Spinal cord (tissue), 10 donors: ENCODE measurements at places on chromosomes 3 and 15.

GRCh38 chr3:82261013-82261412 lies 499.6 kb upstream of the GBE1 start:
- DNase-seq, result no peak

DNA sequence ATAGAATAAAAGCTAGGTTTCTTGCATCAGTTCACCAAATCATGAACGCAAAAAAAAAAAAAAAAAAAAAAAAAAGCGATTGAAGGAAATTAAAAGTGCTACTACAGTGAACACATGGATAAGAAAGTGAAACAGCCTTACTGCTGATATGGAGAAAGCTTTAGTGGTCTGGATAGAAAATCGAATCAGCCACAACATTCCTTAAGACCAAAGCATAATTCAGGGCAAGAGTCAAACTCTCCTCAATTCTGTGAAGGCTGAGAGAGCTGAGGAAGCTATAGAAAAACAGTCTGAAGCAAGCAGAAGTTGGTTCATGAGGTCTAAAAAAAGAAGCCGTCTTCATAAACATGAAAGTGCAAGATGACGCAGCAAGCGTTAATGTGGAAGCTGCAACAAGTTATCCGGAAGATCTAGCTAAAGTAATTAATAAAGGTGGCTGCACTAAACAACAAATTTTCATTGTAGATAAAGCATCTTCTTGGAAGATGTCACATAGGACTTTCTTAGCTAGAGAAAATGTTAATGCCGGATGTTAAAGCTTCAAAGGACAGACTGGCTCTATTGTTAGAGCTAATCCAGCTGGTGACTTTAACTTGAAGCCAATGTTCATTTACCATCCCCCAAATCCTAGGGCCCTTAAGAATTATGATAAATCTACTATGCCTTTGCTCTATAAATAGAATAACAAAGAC lies 19.2 kb downstream of the P3H2 start:
- DNase-seq, result no peak

DNA sequence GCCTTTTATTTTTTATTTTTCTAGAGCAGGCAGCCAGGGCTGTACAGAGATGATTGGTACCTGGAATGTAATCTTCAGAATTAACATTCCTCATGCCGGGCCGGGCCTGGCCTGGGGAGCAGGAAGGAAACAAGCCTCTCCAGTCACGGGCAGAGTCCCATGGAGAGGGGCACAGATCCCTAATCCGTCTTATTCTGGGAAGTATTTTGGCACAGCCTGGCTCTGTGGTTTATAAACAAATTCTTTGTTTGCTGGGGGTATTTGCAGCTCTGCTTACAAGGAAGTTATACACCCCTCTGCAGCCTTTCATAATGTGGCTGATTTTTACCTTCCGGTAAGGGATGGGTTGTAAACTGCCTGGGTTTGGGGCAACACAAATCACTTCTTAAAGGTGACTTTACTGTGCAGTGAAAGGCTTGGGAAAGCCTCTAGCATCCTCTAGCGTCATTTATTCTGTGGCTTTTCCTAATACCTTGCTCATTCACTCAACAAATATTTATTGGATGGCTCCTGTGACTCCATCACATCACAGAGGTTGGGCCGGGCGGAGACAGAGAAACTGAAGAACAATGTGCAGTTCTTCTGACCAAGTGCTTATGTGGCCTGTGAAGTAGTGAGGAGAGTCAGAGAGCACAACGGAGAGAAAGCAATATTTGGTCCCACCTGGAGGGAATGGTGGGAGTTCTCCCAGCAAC lies 2.7 kb downstream of the SLC6A20 start:
- no peak for DNase-seq

GRCh38 chr3:13285007-13285567 lies 135.0 kb downstream of the NUP210 start:
- no peak for DNase-seq

DNA sequence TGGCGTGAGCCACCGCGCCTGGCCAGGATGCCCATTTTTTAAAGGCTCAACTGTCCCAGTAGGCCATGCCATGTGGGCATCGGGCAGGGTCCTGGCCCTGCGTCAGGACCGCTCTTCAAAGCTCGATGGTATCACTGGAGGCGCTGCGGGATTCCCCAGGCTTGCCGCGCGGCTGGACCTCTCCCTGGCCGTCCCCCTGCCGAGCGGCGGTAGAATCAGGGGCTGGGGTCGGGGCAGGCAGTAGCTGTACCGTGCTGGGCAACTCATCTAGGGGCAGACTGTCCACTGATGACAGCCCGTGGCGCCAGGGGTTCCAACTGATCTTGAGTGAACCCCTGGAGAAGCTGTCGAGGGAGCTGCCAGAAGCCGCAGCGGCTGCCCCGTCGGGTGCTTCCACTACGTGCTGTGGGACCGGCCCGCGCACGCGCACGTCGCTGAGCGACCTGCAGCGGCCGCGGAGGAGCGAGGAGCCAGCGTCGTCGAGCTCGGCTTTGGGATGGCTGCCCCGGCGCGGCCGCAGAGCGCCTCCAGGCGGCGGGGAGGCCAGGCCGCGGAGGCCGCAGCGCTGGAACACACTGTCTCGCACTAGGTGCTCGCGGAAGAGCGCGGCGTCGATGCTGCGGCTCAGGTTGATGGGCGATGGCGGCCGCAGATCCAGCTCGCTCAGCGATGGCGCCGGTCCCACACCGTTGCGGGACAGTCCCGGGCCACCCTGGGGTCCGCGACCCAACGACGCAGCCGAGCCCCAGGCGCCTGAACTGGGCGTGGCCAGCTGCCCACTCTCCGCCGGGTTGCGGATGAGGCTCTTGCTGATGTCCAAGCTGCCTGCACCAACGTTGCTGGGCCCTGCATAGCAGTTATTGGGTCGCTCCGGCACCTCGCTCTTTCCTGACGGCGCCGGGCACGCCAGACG lies 5.8 kb downstream of the PRRT3 start:
- DNase-seq, result no peak

- no peak for DNase-seq
Measured at GRCh38 chr3:170839518-170840100, 30.4 kb downstream of the RPL22L1 start.

GRCh38 chr15:84099181-84099580 lies 136.4 kb upstream of the GOLGA6L4 start:
- DNase-seq, result no peak

GRCh38 chr15:39919748-39920509 lies at the start of gene GPR176:
TSS of gene GPR176 (minus strand) at chr15:39920266. CDS start at chr15:39920026, 240 bp downstream.
- DNase-seq, result no peak

DNA sequence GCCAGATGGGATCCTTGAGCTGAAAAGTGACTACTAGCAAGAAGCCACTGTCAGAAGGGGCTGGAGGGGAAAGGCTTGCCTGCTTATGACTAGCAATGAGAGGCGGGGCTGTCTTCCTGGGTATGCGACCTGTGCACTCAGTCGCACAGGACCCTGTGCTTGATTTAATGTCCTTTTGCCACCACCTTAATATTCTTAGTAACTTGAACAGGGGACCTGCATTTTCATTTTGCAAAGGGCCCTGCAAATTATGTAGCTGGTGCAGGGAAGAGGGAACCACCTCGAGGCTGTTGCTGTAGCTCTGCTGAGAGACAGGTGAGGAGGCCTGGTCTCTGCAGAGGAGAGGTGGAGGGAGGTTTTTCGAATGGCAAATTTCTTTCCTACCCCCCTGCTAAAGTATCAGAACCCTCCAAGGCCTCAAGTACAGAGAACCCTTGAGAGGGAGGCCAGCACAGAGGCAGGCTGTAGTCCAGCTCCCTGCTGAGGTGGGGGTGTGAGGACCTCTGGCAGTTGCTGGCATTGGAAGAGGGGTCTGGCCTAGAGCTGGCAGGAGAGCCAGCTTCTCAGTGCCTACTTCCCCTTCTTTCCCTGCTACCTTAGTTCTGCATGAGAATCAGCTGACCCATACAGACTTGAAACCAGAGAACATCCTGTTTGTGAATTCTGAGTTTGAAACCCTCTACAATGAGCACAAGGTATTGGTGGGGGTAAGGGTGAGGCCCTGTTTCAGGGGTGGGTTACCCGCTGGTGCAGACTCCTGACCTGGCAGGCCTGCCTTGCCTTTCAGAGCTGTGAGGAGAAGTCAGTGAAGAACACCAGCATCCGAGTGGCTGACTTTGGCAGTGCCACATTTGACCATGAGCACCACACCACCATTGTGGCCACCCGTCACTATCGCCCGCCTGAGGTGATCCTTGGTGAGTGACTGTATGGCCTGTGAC lies 11.4 kb downstream of the CLK3 start:
- DNase-seq, result no peak

GRCh38 chr3:109137761-109138160 lies 1.2 kb downstream of the C3orf85 start:
- DNase-seq, result no peak

DNA sequence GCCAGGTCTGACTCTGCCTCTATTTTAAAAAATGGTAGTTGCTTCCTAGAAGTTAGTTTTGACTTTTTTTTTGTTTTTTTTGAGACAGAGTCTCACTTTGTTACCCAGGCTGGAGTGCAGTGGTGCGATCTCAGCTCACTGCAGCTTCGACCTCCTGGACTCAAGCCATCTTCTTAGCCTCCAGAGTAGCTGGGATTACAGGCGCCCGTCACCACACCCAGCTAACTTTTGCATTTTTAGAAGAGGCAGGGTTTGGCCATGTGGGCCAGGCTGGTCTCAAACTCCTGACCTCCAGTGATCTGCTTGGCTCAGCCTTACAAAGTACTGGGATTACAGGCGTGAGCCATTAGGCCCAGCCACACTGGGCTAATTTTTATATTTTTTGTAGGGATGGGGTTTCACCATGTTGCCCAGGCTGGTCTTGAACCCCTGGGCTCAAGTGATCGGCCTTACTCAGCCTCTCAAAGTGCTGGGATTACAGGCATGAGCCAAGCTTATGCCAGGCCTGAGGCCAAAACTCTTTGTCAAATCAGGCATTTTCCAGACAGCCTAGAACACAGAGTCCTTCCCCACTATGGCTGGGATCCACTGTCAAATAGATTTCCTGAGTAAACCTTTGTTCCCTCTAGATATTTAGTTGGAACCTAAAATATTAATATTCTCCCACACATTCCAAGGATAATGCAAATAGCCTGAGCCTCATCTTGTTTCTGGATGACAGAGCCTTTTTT lies 13.7 kb downstream of the C3orf62 start:
- no peak for DNase-seq

- DNase-seq, result no peak
Measured at GRCh38 chr3:59189526-59189925, 139.7 kb upstream of the CFAP20DC start.

- no peak for DNase-seq
Measured at GRCh38 chr3:143146486-143147274, 27.1 kb downstream of the CHST2 start.

DNA sequence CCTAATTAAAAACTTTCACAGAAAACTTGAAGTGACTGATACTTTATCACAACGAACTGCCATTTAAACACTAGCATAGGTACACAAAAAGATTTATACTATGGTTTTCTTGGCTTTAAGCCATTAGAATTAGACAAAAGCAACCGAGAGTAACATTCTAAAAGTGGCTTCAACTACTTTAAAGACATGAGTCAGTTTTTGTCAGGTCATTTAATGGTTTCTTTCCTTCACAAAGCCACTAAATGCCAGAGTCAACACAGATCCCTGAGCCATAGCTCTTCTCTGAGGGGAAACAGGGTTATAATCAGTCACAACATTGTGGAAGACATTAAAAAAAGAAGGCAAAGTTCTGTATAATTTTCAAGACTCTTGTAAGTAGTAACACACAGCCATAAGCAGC lies 54.6 kb downstream of the CAPN3 start:
- DNase-seq, result no peak

DNA sequence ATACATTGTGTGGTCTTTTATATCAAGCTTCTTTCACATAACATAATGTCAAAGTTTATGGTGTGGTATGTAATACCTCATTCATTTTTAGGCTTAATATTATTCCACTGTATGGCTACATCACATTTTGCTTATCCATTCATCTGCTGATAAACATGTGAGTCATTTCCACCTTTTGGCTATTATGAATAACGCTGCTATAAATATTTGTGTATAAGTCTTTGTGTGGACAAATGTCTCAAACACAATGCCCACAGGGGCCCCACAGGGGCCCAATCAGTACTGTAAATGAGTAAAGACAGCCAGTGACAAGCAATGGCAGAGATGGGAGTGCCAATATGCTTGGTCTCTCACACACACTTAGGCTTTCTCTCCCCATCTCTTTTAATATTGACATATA lies 54.2 kb downstream of the PIK3R4 start:
- no peak for DNase-seq

- DNase-seq, result no peak
Measured at GRCh38 chr15:37368961-37369360, 268.6 kb upstream of the MEIS2 start.

DNA sequence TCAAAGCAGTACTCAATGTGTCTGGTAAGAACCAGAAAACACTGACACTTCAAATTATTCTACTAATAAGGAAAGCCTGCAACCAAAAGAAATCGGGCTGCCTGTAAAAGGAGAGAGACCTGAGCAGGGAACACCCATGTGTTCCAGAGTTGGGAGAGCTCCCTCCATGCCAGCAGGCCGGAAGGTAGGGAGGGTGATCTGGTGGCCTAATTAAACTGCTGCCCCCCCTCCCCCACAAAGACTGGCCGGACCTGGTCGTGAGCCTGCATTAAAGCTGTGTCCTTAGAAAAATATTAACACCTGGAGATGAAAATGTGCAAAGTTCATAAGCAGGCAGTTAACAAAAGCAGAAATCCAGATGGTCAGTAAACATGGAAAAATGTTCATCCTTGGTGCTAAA lies 170.6 kb upstream of the BHLHE40 start:
- no peak for DNase-seq

GRCh38 chr15:88998980-88999713 lies 86.0 kb upstream of the MFGE8 start:
- no peak for DNase-seq

- no peak for DNase-seq
Measured at GRCh38 chr15:83697716-83698115, 43.8 kb downstream of the ADAMTSL3 start.

GRCh38 chr3:144312702-144313101 lies 341.1 kb downstream of the DIPK2A start:
- no peak for DNase-seq

GRCh38 chr3:122301063-122301462 lies 24.0 kb upstream of the CSTA start:
- no peak for DNase-seq

GRCh38 chr3:71076361-71077002 lies 507.0 kb downstream of the FOXP1 start:
- DNase-seq, result no peak

DNA sequence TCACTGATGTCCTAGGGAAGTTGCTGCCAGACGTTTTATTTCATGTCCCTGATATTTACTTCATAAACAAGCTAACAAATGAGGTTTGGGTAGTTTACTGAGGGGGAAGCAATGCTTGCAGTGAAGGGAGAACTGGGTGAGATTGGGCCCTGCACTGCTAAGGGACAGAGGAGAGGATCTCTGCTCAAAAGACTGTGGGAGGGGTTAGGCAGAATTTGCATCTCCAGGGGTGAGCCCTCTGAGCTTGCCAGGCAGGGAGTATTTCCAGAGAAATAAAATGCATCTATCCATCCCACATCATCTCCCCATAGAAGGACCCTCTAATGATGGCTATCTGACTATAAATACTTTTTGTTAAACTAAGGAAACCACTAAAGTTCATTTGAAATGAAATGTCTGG lies 215.6 kb downstream of the CBLB start:
- no peak for DNase-seq

DNA sequence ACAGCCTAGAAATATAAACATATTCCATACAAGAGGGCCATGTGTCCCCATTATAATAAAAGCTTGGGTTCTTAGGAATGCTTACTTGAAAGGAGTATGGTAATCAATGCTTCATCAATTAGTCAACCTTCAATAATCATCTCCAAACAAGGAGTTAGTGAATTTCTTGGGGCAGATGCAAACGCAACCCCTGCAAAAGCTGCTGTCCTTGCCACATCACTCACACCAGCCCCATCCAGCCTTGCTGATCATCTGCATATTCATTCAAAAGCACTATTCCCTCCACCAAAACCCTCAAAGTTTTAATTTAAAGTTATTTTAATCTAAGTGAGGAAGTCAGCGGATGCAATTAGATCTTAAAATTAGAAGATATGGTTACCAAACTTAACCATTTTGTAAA lies 54.0 kb upstream of the VGLL4 start:
- DNase-seq, result no peak
